ENCODE measurements at places on chromosomes 11 and 22. TPM values are rescaled to one million over a fixed set of nuclear protein-coding genes. Genes with fewer than 3 reads are reported as not detected.

GRCh38 chr22:46795845-46796565 lies 33.6 kb downstream of the TBC1D22A start:
- H3K27ac ChIP-seq = no peak overlapping the region
- H3K4me3 ChIP-seq = no peak overlapping the region
- H3K27me3 ChIP-seq = no peaks in the 10 kb centered on the region
- H3K36me3 ChIP-seq = peaks cover 22% of the 10 kb centered on the region
- DNase-seq = no peak
- H3K4me1 ChIP-seq = no peaks in the 10 kb centered on the region

GRCh38 chr11:101862391-101863233 lies 52.2 kb upstream of the CEP126 start:
- peak; percentile 20 for DNase-seq
- H3K27ac ChIP-seq = no peak overlapping the region
- no peaks in the 10 kb centered on the region for H3K36me3 ChIP-seq

- no peaks in the 10 kb centered on the region for H3K27me3 ChIP-seq
- no peak overlapping the region for H3K4me3 ChIP-seq
- H3K36me3 ChIP-seq = no peaks in the 10 kb centered on the region
These were observed 98.4 kb downstream of the ZNF280B start for GRCh38 chr22:22410121-22410520.

DNA sequence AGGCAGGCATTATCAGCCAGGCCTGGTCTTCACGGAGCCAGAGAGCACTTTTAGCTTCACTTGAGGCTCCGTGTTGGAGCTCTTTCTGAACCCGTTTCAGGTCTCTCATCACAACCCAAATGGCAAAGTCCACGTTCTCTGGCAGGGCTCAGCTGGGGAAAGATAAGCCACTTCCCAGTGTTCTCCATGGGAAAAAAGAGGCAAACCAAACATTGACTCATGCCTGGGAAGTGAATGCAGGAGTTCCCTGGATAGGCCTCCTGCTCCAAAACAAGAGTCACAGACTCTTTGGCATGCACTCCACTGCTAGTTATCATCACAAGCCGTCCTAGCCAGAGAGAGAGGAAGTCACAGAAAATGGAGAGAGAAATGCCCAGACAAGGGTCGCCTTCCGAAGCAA lies 11.6 kb downstream of the OPCML start:
- H3K4me3 ChIP-seq = no peak overlapping the region
- no peaks in the 10 kb centered on the region for H3K36me3 ChIP-seq
- H3K4me1 ChIP-seq = no peaks in the 10 kb centered on the region

DNA sequence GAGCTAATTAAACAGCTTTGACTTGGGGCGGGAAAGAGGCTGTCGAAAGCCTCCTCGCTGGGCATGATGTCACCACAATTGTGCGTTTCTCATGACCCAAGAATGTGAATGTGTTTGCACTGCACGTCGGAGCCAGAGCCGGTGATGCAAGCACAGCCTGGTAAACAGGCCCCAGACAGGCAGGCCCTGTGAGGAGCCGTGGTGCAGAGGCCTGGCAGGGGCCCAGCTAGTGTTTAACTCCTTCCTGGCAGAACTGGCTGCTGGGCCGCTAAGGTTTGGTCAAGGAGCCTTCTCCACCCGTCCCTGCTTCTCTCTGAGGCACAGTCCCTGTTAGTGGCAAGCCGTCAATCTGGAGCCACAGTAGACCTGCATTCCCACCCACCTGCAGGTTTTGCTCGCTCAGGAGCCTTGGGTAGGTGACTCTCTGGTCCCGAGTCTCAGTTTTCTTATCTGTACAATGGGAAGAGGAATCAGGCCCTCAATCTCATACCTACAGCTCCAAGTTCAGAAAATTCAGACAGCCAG lies 25.4 kb upstream of the SMTN start:
- H3K27ac ChIP-seq = peak overlapping the region; percentile 72
- DNase-seq = peak; percentile 73
- H3K4me3 ChIP-seq = no peak overlapping the region
- H3K4me1 ChIP-seq = no peaks in the 10 kb centered on the region
- no peaks in the 10 kb centered on the region for H3K36me3 ChIP-seq

DNA sequence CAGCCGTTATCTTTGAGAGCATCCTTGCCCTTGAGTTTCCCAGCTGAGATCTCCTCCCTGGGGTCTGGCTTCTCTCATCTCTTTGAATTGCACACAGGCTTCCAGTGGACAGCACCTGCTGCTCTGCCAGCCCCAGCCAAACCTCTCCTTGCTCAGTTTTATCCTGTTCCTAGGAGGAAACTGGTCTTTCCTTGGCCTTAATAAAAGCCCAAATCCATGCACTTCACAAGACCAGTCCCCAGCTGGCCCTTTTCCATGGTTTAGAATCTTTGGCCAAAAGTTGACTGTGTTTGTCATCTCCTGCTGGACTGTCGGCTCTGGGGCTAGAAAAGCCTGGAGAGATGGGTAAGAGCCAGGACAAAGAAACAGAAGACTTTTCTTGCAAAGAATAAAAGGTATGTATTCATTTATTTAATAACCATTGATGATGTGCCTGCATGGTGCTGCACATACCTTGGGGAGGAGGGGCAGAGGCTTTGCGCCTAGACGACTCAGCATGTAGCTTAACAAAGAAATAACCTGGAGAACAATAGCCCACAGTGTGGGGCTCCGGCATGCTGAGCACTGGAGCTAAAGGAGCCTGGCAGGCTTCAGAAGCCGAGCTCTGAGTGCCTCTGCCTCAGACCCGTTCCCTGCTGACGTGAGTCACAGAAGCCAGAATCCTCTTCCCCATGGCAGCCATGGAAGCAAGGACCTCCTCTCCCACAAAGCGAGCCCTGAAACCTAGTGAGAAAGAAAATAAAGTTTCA lies 319.3 kb upstream of the B3GAT1 start:
- no peak for DNase-seq
- no peak overlapping the region for H3K27ac ChIP-seq
- H3K4me1 ChIP-seq = no peaks in the 10 kb centered on the region

GRCh38 chr22:40967111-40967760 lies 16.1 kb downstream of the RBX1 start:
- H3K27ac ChIP-seq = no peak overlapping the region
- DNase-seq = no peak
- H3K36me3 ChIP-seq = peaks cover 29% of the 10 kb centered on the region
- H3K27me3 ChIP-seq = no peaks in the 10 kb centered on the region

DNA sequence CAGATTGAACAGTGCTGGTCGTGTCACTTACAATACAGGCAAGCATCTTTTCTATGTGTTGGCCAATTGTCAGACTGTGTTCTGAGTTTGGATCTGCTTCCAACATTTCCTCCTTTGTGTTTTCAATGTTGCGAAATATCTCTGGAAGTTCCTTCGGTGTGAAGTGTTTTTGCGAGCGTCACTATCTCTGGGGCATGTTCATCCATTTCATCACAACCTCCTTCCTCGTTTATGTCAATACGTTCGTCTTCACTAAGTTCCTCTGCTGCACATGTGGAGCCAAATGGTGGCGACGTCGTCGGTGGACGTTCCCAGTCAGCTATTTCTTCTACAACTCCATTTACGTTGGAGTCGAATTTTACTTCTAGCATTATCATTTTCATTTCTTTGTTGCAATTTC lies 100.2 kb upstream of the LMO1 start:
- H3K27me3 ChIP-seq = no peaks in the 10 kb centered on the region
- DNase-seq = no peak
- H3K27ac ChIP-seq = no peak overlapping the region
- H3K4me3 ChIP-seq = no peak overlapping the region

- H3K4me3 ChIP-seq = no peak overlapping the region
- no peaks in the 10 kb centered on the region for H3K27me3 ChIP-seq
- DNase-seq = no peak
- no peak overlapping the region for H3K27ac ChIP-seq
These were observed 228.4 kb downstream of the BLID start for GRCh38 chr11:121887569-121887968.

- H3K27me3 ChIP-seq = peaks cover 23% of the 10 kb centered on the region
- no peak within 1 kb of the TSS for H3K27ac ChIP-seq
- DNase-seq = peak; percentile 34
- peak within 1 kb of the TSS; percentile 44 for H3K4me3 ChIP-seq
These were observed at the start of gene SYT9 for GRCh38 chr11:7251836-7252682. SYT9 (plus strand) TSS chr11:7251904; CDS start chr11:7252187, 283 bp downstream.

- no peaks in the 10 kb centered on the region for H3K4me1 ChIP-seq
- DNase-seq = no peak
- H3K4me3 ChIP-seq = no peak overlapping the region
- no peaks in the 10 kb centered on the region for H3K27me3 ChIP-seq
- H3K36me3 ChIP-seq = no peaks in the 10 kb centered on the region
These were observed 49.5 kb downstream of the POLD3 start for GRCh38 chr11:74641905-74642304.

DNA sequence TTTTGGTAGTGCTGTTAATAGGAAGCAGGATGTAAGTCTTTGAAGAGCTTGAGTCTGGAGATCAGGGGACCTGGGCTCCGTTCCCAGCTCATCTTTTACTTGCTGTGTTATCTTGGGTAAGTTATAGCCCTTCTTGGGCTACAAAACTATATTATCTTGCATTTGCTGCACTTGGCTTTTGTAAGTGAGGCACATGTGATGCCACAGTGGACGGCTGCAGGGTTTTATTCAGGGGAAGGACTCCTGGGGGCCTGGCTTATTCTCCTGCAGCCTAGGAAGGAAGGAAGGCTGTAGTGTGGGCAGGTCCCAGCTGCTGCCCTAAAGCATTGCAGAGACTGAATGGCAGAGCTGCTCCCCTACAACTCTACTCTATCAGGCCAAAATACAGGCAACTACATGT lies 6.4 kb downstream of the CD82 start:
- no peaks in the 10 kb centered on the region for H3K36me3 ChIP-seq
- H3K4me3 ChIP-seq = no peak overlapping the region
- no peak overlapping the region for H3K27ac ChIP-seq
- DNase-seq = no peak
- peaks cover 3% of the 10 kb centered on the region for H3K4me1 ChIP-seq

DNA sequence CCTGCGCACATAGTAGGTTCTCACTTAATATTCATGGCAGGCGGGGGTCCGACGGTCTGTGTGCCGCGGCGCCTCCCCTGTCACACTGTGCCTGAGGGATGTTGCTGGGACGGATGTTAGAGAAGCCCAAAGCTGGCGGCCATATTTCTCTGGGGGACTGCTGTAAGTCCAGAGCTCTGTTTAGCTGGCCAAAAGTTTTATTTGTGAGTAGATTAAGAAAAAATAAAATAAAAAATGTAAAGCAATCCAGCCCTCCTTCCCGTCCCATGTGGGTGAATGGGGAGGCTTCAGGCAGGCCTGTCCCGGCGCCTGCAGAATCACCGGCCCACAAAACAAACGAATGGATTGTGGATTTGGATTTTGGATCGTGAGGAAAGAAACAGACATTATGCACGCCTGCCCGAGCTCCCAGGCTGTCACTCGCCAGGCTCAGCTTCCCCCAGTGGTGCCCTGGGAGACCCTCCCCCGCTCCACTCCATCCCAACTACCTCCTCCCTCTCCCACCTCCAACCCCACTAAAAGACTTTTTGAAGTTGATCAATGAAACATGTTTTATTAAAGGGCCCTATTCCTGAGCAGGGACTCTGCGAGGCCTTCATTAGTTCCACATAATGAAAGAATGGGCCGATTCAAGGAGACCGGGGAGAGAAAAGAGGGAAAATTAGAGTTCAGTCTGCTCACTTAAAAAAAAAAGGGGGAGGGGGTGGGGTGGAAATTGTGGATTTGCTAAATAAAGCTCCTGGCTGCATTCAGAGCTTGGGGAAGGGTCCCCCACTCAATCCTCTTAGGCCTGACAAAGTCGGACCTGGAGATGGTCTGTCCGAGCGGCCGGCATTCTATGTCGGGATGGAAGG lies 20.4 kb upstream of the SCUBE1 start:
- H3K36me3 ChIP-seq = no peaks in the 10 kb centered on the region
- no peak for DNase-seq
- no peak overlapping the region for H3K4me3 ChIP-seq
- no peaks in the 10 kb centered on the region for H3K27me3 ChIP-seq
- H3K4me1 ChIP-seq = no peaks in the 10 kb centered on the region
- no peak overlapping the region for H3K27ac ChIP-seq

GRCh38 chr22:40533712-40534378 lies 102.7 kb downstream of the MRTFA start:
- DNase-seq = no peak
- no peak overlapping the region for H3K4me3 ChIP-seq
- no peaks in the 10 kb centered on the region for H3K27me3 ChIP-seq

GRCh38 chr11:45468267-45468856 lies 182.2 kb upstream of the SYT13 start:
- no peak overlapping the region for H3K4me3 ChIP-seq
- no peak overlapping the region for H3K27ac ChIP-seq
- no peak for DNase-seq
- H3K27me3 ChIP-seq = no peaks in the 10 kb centered on the region
- no peaks in the 10 kb centered on the region for H3K4me1 ChIP-seq

- no peaks in the 10 kb centered on the region for H3K4me1 ChIP-seq
- H3K4me3 ChIP-seq = no peak within 1 kb of the TSS
- no peaks in the 10 kb centered on the region for H3K27me3 ChIP-seq
- H3K27ac ChIP-seq = no peak within 1 kb of the TSS
- DNase-seq = peak; percentile 78
These were observed at the start of gene TRIM29 for GRCh38 chr11:120137611-120138521. TRIM29 (minus strand) TSS chr11:120138113; CDS start chr11:120138031, 82 bp downstream.

- DNase-seq = no peak
- no peak overlapping the region for H3K27ac ChIP-seq
- H3K4me3 ChIP-seq = no peak overlapping the region
- no peaks in the 10 kb centered on the region for H3K4me1 ChIP-seq
- H3K36me3 ChIP-seq = no peaks in the 10 kb centered on the region
These were observed 348.8 kb upstream of the ARHGAP42 start for GRCh38 chr11:100338144-100338840.

GRCh38 chr11:134751766-134752165 lies 339.7 kb upstream of the B3GAT1 start:
- H3K27me3 ChIP-seq = no peaks in the 10 kb centered on the region
- H3K27ac ChIP-seq = no peak overlapping the region
- H3K4me1 ChIP-seq = no peaks in the 10 kb centered on the region
- no peak for DNase-seq
- no peak overlapping the region for H3K4me3 ChIP-seq

- no peaks in the 10 kb centered on the region for H3K27me3 ChIP-seq
- no peak for DNase-seq
- H3K4me3 ChIP-seq = no peak within 1 kb of the TSS
- H3K36me3 ChIP-seq = no peaks in the 10 kb centered on the region
- H3K27ac ChIP-seq = no peak within 1 kb of the TSS
- no peaks in the 10 kb centered on the region for H3K4me1 ChIP-seq
These were observed at the start of gene OR52M1 for GRCh38 chr11:4544891-4545290. OR52M1 (plus strand) TSS chr11:4545191; CDS start chr11:4545191, 0 bp downstream.

GRCh38 chr11:37613031-37613430 lies 1015.0 kb upstream of the RAG2 start:
- no peaks in the 10 kb centered on the region for H3K27me3 ChIP-seq
- no peaks in the 10 kb centered on the region for H3K36me3 ChIP-seq
- no peak overlapping the region for H3K4me3 ChIP-seq
- no peak for DNase-seq
- no peaks in the 10 kb centered on the region for H3K4me1 ChIP-seq

- peaks cover under 1% of the 10 kb centered on the region for H3K4me1 ChIP-seq
- no peak for DNase-seq
- H3K4me3 ChIP-seq = no peak overlapping the region
- no peak overlapping the region for H3K27ac ChIP-seq
- no peaks in the 10 kb centered on the region for H3K36me3 ChIP-seq
- H3K27me3 ChIP-seq = no peaks in the 10 kb centered on the region
These were observed 19.8 kb downstream of the MIAT start for GRCh38 chr22:26677217-26677616.

SERPING1 gene
- total RNA-seq = 57.5 TPM

GNAZ gene
- 2.5 TPM for total RNA-seq

NOX4 gene
- not detected for total RNA-seq

GAS2 gene
- 2.3 TPM for total RNA-seq

NRXN2 gene
- total RNA-seq = 2.2 TPM

MEI1 gene
- total RNA-seq = 1.9 TPM

C22orf42 gene
- total RNA-seq = not detected

JOSD1 gene
- total RNA-seq = 52.4 TPM

CELSR1 gene
- 2.7 TPM for total RNA-seq

PGR gene
- 0.27 TPM for total RNA-seq

C11orf87 gene
- total RNA-seq = not detected

VWCE gene
- total RNA-seq = 0.37 TPM

All from colonic mucosa (tissue), 4 donors.